ENCODE measurements at places on chromosomes 4 and X. TPM values are rescaled to one million over a fixed set of nuclear protein-coding genes. Genes with fewer than 3 reads are reported as not detected.

DNA sequence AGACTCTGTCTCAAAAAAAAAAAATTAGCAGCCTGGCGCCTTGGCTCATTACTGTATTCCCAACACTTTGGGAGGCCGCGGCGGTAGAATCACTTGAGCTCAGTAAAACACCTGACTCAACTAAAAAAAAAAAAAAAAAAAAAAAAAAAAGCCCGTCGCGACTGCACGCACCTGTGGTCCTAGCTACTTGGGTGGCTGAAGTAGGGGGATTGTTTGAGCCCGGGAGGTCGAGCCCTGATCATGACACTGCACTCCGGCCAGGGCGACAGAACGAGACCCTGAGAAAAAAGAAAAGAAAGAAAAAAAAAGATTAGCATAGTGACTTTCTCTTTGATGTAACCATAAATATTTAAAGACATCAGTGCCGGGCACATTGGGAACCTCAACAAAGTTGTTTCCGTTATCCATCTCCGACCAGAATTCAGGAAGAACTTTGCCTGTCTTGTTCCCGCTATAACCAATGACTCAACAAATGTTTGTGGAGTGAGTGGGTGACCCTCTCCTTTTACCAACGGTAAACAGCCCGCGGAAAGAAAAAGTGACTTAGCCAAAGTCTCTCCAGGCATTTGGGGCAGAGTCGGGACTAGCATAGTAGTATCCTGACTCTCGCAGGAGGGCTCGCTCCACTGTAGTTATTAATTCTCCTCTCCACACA, 553 bp upstream of the MED28 start:
- DNase-seq = no peak

DNA sequence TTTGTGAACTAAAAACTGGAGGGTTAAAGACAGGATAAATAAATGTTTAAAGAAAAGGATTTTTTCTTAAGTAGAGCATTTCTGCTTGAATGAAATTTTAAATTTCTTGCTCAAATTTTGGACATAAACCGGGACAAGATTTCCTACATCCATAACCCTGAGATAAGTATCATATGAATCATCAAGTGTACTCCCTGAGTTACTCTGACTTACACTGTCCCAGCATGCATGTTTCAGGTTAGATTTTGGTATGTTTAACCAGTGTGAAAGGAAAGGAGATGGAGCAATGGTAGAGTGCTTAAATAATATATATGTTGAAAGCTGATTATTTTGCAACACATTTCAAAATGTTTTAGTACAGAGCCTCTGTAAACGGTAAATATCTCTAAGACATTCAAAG, 175.2 kb downstream of the ADGRL3 start:
- DNase-seq = peak; percentile 15

- no peak for DNase-seq
Observed at GRCh38 chr4:118682928-118683327, 2.3 kb upstream of the METTL14 start.

- DNase-seq = no peak
Observed at GRCh38 chr4:88908003-88908402, 149.0 kb downstream of the FAM13A start.

DNA sequence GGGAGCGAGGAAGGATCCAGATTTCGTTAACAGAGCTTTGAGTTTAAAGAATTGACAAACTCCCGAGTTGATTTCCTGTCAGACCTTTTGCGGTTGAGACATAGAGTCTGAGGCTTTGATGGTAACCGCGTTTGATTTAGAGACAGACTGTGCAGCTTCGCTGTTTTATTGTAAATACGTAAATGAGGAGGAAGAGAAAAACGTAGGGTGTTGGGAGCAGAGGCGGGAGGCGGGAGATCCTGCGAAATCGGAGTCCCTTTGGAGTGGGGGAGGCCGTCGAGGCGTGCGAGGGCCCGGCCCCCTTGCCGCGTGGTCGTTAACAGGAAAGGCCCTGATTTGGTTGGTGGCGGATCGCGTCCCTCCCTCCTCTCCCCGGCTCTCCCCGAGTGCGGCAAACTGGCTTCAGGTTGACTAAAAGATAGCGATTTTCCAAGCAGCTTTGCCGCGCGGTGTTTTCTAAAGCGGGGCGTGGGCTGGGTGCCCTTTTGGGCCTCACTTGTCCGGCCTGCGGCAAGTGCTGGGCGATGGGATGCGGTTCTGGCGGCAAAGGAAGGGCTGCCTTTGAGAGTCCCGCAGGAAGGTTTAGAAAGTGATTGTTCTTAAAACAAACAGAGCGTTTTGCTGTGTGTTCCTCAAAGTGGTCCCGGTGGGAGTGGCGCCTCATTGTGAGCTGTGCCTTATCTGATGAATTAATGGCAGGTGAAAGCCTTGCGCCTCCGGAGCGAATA, 857 bp downstream of the SCML1 start:
- DNase-seq = no peak

DNA sequence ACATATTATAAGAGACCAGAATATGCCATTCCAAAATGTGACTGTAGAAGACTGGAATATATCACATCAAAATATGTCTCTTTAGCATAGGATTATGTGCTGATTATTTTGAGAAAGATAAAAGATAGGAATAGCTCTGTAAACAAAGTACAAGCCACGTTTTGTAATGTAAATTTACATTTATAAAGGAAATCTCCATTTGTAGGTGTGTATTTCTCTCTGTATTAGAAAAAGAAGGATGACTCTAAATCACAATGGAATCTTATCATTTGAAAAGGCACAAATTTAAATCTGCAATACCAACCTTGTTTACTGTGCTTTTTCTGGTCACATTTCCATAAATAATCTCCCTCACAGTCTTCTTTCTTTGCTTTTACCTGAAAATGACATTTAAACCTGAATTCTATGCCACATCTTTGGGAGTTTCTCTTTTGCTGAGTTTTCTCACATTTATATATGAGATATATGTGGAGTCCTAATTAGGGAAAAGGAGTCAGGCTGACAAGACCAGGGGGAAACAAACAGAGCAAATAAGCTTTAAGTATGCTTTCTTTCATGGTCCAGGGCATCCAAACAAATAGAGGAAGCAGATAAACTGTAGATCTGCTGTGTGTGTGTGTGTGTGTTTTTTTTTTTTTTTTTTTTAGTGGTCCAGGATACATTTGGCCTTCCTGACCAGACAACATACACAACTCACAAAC, 244.0 kb downstream of the CPXCR1 start:
- DNase-seq = no peak

DNA sequence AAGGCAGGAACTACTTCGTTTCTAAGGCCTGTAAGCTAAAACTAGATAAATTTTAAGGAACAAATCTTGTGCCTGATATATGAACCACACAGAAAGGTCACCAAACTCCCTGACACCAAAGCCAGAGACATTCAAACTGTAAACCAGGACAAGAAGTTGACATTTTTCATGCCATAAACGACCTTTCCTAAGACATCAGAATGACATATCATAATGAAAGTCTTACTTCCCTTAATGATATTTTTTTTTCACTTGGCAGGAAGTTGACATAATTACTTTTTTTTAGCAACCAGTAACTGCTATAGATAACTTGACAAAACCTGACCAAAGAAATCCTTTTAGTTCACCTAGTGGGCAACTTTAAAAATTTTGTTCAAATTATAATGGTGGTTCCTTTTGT, 231.5 kb upstream of the AGTR2 start:
- DNase-seq = no peak

DNA sequence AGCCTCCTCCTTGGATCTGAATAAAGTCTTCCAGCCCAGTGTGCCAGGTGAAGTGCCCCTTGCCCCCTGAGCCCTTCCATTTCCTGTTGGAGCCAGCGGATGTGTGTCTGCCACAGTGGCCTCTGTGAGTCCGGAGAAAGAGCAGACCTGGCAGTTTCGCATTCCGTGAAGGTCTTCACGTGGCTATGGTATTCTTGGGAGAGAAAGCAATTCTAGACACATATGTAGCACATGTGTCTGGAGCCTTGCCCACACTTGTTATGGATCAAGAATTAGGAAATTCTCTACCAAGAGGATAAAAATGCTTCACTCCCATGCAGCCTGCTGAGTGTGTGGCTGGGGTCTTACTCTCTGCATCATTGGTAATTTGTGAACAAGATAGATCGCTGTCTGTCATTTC, 130.9 kb downstream of the REPS2 start:
- no peak for DNase-seq

- DNase-seq = no peak
Observed at GRCh38 chr4:55834086-55834795, 14.7 kb downstream of the EXOC1L start.

- DNase-seq = no peak
Observed at GRCh38 chrX:100994352-100995281, 25.1 kb downstream of the ARL13A start.

Gene LRP2BP
- polyA plus RNA-seq = 0.22 TPM

Gene SMIM31
- polyA plus RNA-seq = not detected

Gene CSAG1
- not detected for polyA plus RNA-seq

Gene DGKK
- polyA plus RNA-seq = not detected

Gene POU3F4
- not detected for polyA plus RNA-seq
